ENCODE measurements at places on chromosomes 12 and 14.

- no peak for DNase-seq
These were observed 6.7 kb downstream of the PLCZ1 start for GRCh38 chr12:18731156-18731555.

GRCh38 chr12:89276860-89277259 lies 75.4 kb downstream of the DUSP6 start:
- DNase-seq, result no peak

DNA sequence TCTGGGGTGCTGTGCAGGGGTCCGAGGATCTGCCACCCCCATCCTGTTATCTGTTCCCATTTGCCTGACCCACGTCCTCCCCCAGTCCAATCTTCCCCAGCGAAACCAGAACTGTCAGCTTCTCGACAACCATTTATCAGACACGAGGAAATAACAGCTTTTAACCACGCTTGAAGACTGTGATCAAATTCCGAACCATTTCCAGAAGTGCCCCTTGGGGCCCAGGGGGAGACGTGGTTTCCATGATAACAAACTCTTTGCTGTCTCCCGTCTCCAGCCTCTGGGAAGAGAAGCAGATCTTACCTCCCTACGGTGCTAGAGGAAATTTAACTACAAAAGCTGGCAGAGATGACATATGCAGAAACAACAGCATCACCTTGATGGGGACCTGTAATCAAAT lies 35.1 kb upstream of the SRRM4 start:
- no peak for DNase-seq

DNA sequence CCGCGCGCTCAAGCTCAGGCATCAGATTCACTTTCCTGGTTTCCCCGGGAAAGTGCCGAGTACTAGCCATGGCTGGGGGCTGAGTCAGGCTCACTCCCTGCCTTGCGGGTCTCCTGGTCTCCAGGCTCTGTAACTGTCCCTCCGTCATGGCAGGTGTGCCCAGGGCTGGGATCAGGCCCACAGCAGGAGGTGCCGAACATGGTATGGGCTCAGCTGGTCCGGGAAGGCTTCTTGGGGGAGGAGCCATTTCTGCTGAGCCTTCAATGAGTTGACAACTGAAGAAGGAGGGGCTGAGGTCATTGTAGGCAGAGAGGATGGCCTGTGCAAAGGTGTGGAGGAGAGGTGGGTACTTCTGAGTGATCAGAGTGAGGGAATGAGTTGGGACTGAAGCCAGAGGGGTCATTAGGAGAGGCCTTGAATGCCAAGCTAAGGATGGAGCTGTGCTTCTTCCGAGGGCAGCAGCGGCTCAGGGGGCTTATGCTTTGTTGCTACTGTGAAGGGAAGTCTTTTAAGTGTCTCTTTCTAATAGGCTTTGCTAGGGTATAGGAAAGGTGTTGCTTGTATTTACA lies 769 bp downstream of the EXOC3L4 start:
- no peak for DNase-seq

DNA sequence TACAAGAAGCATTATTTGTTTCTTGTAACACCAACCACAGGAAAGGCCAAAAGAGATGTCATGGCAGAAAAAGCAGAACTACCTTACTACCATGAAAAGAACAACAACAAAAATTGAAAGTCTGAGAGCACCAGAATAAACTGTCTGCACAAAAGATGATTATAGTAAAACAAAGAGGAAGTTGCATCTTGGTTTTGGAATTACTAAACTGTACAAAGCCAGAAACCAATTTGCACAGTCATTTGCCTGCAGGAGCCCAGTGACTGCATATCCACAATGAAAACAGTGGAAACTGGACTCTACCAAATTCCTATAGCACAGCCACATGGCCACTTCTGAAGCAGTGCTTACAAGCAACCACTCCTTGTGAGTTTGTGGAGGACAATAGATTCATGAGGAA lies 276.2 kb downstream of the SSPN start:
- DNase-seq, result peak; percentile 96

DNA sequence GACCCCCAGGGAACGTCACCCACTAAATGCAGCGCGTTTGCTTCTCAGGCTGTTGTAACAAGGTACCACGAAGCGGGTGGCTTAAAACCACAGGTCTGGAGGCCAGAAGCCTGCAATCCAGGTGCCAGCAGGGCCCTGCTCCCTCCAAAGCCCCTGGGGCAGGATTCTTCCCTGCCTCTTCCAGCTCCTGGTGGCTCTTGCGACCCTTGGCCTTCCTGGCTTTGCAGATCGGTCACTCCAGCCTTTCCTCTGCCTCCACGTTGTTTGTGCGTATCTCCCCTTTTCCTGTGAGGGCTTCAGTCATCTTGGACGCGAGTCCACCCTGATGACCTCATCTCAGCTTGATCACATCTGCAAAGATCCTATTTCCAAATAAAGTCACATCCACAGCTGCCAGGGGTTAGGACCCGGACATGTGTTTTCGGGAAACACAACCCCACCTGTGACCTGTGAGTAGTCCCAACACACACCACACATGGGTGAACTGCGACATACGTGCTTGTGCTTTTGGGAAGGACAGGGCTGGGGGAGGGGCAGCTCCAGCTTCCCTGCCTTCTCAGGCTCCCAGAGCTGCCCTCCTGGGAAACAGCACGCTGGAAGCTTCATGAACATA lies 114.5 kb upstream of the NCOR2 start:
- no peak for DNase-seq

GRCh38 chr14:88140874-88141273 lies 135.9 kb downstream of the GPR65 start:
- DNase-seq, result no peak

DNA sequence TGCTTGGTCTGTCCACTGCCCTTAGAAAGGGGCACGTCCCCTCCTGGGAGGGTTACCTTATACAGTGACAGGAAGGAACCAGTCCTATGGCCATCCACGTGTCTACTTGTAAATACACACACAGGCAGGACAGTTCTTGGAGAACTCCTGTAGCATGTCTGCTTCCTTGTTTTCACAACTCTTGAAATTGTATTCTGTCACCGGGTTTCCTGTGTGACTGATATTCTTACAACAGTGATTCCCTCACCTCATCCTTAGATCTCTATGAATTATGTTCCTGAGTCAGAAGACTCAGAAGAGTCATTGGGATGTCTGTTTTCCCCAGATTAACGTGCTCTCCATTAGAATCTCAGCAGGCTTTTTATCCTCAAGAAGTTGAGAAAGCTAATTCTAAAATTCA lies 44.1 kb upstream of the DYNC1H1 start:
- no peak for DNase-seq

DNA sequence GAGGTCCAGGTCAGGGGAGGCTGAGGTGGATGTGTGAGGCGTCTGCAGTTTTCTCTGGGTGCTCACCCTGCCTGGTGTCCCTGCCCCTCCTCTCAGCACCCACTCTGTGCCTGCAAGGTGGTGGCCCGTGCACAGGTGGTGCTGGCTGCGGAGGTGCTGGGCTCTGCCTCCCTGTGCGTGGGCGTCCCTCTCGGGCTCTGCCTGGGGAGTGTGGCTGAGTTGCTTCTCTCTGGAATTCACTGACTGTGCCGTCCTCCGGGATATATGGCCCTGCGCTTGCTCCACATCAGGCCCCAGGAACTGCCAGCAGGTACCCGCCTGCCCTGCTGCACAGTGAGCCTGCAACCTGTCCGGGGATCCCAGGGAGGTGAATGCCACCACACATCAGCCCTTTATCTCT lies 379.1 kb downstream of the TMEM121 start:
- DNase-seq, result no peak

GRCh38 chr14:94485944-94486841 lies 10.2 kb upstream of the SERPINA9 start:
- peak; percentile 45 for DNase-seq

Measured in KBM-7 (cell line).